ENCODE measurements at places on chromosomes 1 and 21. TPM values are rescaled to one million over a fixed set of nuclear protein-coding genes. Genes with fewer than 3 reads are reported as not detected.

The MPL gene
- 0.40 TPM for total RNA-seq

The TRNP1 gene
- total RNA-seq: 31.7 TPM

- no peak for DNase-seq
Observed at GRCh38 chr1:24285231-24285630, 33.9 kb upstream of the GRHL3 start.

DNA sequence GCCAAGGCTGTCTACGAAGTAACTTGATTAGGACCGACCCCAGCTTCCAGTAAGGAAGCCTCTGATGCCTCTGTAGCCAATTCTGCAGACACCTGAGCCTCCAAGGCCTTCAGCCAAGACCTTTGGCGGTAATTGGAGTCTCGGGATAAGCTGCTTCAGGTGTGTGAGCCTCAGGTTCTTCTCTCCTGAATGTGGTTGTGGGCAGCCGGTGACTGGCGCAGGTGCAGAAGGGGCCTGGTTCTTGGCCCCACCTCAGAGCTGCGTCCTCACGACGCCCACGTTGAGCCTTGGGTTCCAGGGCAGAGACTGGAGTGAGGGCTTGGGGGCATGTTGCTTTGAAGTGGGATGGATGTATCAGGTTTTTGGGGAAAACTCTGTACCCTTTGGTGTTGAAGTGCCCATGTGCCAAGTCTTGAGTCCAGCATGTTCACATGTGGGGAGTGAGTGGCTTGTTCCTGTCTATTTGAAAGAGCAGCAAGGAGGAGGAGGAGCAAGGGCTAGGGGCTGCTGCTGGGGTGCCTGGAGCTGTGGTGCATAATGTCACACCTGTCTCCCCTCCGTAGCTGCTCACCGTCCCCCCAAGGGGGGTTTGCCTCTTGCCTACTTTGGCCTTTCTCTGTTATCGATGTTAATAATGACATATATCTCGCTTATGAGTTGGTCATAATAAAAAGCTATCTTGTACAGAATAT is 1.4 kb downstream of the PSEN2 start:
- DNase-seq: no peak

The SPOCD1 gene
- not detected for total RNA-seq

The STIL gene
- 0.65 TPM for total RNA-seq
